ENCODE measurements at places on chromosomes 6 and 20.

GRCh38 chr20:568673-569415 is 25.3 kb upstream of the CSNK2A1 start:
- no peak for DNase-seq

- DNase-seq, result no peak
Observed at GRCh38 chr6:166958926-166959861, 2.8 kb upstream of the RNASET2 start.

DNA sequence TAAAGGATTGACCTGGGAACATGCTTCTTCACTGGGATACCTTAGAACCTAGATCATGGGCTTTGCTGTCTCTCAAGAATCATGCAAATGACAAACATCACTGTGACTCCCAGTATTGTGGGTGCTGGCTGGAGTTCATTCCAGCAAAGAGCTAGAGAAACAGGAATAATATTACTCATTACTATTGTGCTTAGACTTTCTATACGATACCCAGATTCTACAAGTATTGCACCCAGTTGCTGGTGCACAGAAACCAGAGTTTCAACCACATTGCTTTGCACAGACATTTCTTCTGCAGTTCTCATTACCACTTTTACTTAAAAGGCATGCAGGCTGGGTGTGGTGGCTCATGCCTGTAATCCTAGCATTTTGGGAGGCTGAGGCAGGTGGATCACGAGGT is 220.4 kb upstream of the ZNF217 start:
- DNase-seq, result no peak

DNA sequence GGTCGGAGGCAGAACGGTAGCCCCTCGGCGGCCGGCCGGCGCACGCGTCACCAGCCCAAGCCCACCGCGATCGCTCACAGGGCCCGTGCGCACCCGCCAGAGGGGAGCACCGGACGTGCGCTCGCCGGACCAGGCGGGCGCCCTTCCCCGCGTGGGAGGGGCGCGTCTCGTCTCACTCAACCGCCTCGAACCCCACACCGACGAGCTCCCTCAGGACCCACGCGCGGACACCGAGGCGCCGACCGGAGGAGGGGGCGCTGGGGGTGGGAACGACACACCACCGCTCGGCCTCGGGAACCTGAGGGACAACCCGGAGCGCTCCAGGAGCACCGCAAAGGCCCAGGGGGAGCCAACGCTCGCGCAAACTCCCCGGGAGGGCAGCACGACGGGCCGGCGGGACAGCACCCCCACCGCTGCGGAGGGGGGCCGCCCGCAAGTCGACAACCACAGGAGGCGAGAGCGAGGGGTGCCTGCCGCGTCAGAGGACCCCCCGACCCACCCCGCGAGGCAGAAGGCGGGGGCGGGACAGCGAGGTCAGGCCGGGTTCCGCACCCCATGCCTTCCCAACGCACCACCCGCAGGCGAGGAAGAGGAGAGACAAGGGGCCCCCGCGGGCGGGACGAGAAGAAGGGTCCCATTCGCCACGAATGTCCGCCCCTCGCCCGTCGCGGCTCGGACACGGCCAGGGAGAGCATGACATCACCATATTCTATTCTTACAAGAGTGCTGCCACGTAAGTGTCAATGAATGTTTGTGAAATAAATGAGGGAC is 512.7 kb upstream of the ZNF337 start:
- no peak for DNase-seq

DNA sequence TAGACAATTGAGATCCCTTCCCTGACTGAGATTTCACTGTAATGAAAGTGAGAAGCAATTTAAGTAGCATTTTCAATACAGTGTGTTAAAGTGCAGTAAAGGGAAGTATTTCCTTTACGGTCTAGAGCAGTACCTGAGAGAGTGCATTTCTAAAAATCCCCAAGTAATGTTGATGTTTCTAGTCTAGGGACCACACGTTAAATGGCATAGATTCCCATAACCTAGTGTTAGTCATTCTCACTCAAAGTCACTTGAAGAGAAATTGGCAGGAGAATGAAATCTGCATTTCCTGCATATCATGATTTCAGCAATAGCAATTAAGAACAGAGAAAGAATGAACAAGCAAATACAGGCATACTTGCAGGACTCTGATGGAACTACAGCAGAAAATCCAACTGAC is 67.9 kb downstream of the CGA start:
- no peak for DNase-seq

- no peak for DNase-seq
Observed at GRCh38 chr6:140546640-140547039, 1172.2 kb upstream of the CITED2 start.

- no peak for DNase-seq
Observed at GRCh38 chr6:157513004-157513603, 132.1 kb downstream of the ZDHHC14 start.

DNA sequence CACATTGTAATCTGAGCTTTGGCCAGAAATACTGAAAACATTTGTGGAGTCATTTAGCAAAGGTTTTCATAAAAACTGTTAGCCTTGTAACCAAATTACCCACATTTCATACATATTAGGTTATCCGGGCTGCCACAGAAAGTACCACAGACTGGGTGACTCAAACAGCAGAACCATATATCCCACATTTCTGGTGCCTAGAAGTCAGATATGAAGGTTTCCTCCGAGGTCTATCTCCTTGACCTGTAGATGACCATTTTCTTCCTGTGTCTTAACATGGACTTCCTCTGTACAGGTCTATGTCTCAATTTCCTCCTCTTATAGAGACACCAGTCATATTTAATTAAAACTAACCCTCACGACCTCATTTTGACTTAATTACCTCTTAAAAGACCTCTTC is 49.5 kb upstream of the SMIM28 start:
- no peak for DNase-seq

DNA sequence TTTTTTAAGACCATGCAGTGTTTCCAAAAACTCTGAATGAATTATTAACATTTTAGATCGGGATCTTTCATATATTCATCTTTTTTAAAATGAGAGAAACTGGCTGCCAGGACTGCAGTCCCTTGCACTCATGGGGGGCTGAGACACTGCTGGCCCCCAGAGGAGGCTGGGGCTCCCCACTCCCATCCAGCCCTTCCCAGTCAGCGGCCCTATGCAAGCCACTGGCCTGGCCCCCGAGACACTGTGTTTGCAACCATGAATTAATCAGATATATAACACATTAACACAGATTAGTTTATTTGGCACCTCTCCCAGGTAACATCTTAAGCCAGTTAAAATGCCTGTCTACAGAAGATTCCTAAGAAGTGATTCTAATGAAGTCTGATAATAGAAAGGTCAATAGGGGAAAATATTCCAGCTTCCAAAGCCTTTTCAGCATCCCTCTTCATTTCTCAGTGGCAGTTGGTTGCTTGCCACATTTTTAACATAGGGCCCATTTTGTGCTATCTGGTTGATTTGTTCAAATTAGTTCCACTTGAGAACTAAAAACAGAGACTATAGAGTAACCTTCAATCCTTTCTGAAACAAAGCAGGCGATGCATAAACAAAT is 184.4 kb upstream of the FBXL4 start:
- no peak for DNase-seq

GRCh38 chr6:166415833-166416347 is 33.1 kb upstream of the MPC1 start:
- no peak for DNase-seq

DNA sequence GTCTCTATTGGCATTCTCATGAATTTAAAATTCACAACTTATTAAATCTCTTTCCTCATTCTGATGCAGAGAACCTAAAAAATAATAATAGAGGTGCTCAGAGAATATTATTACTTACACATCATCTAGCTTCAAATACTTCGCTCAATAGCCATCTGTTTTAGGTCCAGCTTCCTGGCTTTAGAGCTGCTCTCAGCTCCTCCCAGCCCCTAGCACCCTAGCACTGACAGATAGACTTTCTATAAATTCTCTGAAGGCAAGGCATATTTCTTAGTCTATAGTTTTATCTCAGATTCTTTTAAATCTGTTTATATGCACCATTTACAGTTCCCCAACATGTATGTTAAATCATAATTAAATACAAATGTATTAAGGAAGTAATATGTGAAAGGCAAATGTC is 281.3 kb downstream of the PTPRK start:
- no peak for DNase-seq

DNA sequence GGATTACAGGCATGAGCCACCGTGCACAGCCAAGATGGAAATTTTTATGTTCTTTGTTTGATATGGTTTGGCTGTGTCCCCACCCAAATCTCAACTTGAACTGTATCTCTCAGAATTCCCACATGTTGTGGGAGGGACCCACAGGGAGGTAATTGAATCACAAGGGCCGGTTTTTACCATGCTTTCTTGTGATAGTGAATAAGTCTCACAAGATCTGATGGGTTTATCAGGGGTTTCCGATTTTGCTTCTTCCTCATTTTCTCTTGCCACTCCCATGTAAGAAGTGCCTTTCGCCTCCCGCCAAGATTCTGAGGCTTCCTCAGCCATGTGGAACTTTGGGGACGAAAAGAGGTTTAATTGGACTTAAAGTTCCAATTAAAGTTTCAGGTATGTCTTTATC is 14.6 kb downstream of the EEF1A1 start:
- no peak for DNase-seq

DNA sequence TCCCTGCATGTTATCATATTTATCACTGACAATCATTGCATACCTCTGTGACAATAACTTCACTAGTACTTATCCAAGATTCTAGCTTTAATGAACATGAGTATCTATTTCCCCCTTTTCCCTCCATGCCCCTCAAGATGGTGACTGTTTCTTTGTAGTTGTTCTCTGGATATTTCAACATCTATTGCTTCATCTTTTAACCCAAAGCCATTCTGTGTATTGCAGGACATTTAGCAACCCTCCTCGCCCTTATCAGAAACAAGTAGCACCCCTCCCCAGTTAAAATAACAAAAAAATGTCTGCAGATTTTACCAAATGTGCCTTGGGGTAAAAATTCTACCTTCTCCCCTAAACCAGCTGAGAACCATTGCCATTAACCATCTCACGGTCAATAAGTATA is 979.8 kb upstream of the MANEA start:
- DNase-seq, result no peak

- DNase-seq, result no peak
Observed at GRCh38 chr20:57781901-57782300, 72.1 kb upstream of the PMEPA1 start.

DNA sequence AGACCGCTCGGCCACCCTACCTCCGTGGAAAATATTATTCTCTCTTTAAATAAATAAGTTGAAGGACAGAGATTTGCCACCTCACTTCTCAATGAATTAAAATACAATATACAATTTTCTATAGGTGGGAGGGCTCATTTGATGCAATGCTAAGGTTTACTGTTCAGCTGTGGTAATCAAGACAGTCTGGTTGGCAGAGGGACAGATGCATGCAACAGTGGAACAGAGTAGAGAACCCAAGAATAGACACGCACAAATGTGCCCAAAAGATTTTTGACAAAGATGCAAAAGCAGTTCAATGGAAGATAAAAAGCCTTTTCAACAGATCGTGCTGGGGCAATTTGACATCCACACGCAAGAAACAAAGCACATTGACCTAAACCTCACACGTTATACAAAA is 145.2 kb downstream of the CEBPB start:
- DNase-seq, result no peak

DNA sequence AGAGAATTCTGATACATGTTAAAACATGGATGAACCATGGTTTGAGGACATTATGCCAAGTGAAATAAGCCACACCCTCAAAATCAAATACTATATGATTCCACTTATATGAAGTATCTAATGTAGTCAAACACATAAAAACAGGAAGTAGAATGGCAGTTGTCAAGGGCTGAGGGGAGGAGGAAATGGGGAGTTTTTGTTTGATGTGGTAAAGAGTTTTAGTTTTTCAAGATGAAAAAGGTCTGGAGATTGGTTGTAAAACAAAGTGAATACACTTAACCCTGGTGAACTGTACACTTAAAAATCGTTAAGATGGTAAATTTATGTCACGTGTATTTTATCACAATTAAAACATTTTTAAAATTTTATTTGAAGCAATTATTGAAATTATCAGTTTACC is 127.4 kb upstream of the GRIK2 start:
- no peak for DNase-seq

GRCh38 chr6:143647732-143648131 is 30.0 kb upstream of the PHACTR2 start:
- no peak for DNase-seq

- DNase-seq, result no peak
Observed at GRCh38 chr6:80566361-80566760, 459.9 kb downstream of the BCKDHB start.

- no peak for DNase-seq
Observed at GRCh38 chr20:8476021-8476420, 344.0 kb downstream of the PLCB1 start.

DNA sequence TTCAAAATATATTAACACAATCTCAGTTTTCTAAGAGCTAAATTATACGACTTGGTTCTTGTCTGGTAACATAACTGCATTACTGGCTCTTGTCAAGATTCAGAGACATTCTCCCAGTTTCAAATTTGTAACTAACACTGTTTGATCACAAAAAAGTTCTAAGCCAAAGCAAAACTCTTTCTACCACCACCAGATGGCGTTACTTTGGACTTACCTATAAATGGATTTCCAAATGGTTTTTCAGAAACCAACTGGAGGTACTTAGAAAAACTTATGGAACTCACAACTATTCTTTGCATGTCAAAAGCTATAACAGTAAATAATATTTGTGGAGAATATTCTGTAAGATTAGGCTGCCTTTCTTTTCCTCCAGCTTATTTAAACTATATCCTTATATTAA is 34.2 kb upstream of the GFRAL start:
- no peak for DNase-seq

- no peak for DNase-seq
Observed at GRCh38 chr20:9306521-9306920, 207.9 kb upstream of the LAMP5 start.

DNA sequence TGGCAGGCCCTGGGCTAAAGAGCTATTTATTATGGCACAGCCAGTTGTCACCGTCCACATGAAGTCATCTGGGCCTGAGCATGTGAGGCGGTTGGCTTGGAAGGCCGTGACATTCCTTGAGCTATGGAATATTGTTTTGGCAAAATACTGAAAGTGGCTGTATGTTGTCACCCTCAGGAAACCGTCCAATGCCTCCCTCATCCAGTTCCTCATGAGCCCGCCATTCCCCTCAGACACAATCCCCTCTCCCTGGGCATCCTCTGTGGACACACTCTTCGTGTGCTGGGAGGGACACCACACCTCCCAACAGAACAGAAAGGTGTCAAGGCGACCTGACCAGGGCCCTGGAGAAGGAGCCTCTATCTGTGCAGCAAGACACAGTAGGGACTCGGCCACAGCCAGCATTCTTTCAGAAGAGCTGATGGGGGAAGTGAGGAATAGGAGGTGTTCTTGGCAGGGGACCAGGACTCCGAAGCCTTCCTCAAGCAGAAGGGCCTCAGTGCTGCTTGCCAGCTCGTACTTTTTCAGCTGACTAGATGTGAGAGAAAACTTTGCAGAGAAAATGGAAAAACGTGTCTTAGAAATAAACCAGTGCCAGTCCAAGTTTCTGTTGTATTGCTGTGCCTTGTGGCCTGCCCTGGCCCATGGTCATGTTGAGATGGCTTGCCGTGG is 120.5 kb downstream of the SOD2 start:
- peak; percentile 74 for DNase-seq

Measured in left hindlimb (tissue), 1 donor.